ENCODE measurements at places on chromosomes 11 and 22.

DNA sequence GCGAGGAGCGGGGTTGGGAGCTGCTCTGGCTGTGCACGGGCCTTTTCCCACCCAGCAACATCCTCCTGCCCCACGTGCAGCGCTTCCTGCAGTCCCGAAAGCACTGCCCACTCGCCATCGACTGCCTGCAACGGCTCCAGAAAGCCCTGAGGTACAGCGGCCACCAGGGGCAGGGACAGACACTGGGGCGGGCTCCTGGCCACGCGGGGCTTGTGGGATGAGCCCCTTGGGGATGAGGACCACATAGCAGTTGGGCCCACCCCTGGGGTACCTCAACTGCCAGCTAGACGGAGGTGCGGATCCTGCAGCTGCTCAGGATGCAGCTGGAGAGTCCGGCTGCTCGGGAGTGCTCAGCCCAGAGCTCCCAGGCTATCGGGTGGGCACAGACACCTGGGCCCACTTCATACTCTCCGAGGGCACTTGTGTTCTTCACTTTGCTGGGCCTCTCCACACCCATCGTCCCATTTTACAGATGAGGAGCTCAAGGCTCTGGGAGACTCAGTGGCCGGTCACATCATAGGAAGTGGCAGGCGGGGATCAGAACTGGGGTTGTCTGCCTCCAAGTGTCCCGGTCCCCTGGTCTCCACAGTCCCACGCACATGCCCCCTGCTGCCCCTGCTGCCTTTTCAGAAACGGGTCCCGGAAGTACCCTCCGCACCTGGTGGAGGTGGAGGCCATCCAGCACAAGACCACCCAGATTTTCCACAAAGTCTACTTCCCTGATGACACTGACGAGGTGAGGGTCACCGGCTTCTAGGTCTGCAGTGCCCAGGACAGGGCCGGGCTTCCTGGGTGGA lies 77.6 kb downstream of the MYO7A start:
- DNase-seq = no peak

DNA sequence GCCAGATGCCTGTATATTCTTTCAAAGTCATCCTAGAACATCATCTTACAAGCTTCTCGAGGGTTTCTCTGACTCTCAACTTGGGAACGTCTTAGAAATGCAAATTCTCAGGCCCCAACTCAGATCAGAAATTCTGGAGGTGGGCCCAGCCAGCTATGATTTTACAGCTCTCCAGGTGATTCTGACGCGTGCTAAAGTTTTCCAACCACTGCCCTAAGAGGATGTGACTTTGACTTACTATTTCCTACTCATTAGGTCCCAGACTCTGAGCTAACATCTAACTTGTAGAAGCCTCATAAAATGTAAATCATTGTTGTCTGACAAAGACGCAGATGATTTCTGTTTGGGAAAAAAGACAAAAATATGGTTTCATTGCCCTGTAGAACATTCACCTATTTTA lies 61.1 kb downstream of the IRAG1 start:
- no peak for DNase-seq

DNA sequence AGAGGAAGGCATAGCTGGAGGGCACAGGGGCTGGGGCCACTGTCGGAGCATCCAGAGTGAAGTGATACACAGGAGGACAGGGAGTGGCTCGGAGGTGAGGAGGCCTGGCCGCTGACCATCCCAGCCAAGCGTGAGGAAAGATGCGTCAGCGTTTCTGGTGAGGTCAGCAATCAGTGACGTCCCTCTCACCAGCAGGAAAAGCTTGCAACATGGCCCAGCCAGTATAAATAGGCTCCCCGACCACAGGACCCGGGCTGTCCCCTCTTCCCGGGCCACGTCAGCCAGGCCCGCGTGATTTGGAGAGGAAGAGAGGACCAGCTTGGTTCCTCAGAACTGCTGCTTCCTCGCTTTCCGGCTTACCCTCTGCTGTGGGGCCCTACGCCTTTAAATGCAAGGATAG lies 4.2 kb upstream of the OSM start:
- DNase-seq = no peak

- DNase-seq = no peak
These were observed 311 bp downstream of the BRD1 start for GRCh38 chr22:49827271-49827852.

DNA sequence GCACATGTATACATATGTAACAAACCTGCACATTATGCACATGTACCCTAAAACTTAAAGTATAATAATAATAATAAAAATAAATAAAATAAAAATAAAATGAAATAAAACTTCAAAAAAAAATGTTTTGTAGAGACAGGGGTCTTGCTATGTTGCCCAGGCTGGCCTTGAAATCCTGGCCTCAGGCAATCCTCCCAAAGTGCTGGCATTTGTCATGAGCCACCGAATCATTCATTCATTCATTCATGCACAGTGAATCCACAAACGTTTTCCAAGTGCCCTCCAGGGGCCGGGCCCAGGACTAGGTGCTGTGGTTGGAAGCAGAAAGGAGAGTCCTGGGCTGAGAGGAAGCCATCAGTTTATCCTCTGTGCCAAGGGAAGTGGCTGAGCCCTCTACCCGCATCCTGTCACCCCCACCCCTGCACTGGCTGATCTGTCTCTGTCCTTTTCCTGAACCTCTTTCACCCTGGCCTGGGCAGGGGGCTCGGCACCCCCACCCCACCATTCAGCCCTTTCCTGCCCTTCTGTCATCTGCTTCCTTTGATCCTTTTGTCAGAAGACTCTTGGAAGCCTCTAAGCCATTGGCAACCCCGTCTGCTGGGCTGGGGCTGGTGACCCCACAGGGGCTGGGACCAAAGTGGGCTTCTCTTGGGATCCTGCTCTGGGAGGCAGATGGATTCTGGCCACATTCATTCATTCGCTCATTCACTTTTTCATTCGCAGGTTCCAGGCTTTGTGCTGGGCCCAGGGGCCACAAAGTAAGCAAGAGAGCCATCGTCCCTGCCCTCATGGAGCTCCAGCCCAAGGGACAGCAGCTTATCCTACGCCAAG lies 84.3 kb downstream of the IGLL1 start:
- DNase-seq = no peak

DNA sequence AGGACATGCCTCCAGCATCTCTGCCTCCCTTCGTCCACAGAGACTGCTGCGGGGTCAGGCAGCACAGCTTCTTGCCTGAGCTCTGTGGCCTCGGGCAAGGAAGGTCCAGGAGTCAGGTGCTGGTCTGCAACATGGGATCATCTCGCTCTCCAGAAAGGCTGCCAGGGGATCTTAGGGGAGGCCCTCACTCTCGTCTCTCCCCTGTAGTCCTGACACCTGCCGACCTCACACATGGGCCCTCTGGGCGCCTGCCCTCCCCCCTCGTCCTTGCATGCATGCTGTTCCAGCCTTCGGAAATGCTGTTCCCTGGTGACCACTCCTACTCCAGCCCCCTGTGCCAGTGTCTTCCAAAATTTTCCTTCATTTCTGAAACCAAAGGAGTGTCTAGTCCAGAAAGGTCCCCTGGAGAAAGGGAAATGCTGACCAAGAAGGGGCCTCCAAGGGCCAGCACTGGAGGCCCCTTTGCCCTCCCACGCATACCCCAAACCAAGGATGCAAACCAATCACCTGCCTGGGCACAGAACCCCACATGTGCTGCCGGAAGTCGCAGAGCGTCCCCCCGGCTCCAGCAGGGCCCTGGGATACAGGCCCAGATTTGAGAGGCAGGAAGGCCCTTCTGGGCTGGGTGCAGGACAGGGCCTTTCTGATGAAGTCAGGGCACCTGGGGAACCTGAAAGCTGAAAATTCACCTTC lies 41.0 kb downstream of the IGF2 start:
- DNase-seq = no peak

All from H1 (cell line).